ENCODE measurements at places on chromosomes 1 and 21.

DNA sequence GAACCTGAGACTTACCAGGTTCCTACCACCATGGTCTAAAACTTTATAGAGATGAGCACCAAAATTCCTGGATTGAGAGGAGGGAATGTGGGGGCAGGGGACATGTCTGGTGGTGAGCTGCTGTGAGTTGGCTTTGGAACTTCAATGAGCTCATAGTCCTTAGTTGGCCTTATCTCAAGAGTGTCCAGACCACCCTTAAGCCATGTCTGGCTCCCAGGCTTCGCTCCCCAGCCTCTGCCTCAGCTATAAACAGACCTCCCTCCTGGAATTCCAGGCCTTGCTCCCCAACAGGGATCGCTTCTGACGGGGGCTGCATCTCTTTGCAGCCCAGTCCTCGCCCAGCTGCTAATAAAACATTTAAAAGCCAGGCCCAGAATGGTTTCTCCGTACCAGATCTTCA is 19.5 kb downstream of the ATF3 start:
- DNase-seq = no peak

- no peak for DNase-seq
Observed at GRCh38 chr1:71587961-71588360, 507.1 kb upstream of the ZRANB2 start.

DNA sequence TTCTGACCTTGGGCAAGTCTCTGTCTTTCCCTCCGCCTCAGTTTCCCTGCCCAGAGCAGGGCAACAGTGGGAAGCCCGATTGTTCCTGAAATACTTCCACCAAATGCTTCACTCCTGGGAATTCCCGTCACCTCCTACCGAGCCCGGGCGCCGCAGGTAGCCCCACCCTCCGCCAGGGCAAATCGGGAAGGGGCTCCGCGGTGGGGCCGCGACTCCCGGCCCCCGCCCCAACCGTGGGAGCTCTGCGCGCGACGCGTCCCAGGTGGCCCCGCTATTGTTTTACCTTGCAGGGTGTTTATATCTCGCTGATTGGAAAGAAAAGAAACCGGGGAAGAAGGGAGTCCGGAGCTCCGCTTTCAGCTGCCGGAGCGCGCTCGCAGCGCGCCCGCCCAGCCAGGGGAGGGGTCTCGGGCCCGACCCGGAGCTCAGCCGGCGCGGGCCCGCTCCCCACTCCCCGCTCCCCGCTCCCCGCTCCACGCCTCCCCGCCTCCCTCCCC is 407 bp downstream of the IGSF3 start:
- no peak for DNase-seq

- DNase-seq = no peak
Observed at GRCh38 chr1:60160141-60160540, 86.6 kb upstream of the C1orf87 start.

DNA sequence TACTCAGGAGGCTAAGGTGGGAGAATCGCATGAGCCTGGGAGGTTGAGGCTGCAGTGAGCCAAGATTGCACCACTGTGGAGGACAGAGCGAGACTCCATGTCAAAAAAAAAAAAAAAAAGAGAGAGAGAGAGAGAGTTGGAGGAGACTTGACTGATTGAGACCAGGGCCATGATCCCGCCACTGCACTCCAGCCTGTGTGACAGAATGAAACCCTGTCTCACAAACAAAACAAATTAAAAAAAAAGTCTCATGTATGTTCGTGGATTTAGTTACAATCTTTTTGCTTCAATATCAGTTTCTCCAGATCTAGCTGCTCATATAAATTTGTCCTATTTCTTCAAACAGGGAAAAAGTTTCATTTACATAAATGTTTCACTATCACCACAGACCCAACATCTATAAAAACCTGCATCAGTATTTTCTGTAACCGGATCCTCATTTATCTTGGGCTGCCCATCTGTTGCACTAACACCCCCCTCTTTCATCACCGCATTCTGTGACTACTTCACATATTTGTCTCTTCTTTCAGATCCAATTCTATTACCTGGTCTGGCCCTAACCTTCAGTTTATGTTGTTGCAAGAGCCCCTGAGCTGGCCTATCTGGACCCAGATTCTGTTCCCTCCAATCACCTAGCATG is 127.0 kb downstream of the GREM2 start:
- DNase-seq = no peak

DNA sequence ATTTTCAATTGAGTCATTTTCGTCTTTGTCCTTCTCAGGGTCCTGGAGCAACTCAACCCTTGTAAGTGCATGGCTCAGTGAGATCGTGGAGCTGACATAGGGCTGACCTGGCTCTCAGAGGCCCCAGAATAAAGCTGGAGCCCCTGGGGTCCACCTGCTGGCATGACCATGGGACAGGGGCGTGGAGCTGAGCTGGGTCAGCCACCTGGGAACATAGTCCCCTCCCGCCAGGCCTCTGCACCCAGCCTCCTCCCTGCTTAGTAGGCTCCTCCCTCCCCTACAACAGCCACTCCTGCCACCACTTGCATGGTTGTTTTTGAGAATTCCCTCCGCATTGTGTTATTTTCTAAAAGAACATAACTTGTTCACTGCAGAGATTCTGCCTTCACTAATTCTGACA is 3.1 kb upstream of the RIPK4 start:
- no peak for DNase-seq

GRCh38 chr1:177783051-177783450 is 186.8 kb downstream of the SEC16B start:
- DNase-seq = no peak

DNA sequence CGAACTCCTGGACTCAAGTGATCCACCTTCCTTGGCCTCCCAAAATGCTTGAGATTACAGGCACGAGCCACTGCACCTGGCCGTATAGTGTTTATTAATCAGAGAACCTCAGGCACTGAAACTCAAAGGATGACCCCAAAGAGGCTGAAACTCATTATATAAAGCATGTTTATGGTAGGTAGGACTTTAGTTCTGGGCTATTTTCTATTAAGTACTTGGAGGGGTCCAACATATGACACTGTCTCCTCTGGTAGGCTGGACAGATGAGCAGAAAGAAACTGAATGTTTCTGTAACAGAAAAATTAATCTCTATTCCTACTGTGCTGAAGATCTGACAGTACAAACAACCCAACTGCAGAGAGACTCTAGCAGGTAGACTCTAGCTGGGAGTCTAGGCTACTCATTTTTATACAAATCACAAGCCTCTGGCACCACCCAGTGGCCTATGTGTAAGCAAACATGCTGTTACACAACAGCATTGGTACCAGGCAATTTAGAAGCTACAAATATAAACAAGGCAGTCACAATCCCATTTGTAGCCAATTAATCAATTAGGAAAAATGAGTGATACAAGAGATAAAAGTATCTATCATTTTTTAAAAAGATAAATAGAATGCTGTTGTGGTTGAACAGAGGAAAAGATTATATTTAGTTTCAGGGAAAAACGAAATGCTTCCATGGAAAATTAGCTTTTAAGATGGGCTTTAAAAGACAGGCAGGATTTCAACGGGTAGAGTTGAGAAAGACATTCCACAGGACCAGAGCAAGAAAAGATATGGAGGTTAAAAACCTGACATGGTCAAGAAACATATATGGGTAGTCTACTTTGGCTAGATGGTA is 10.4 kb downstream of the DCAF8 start:
- no peak for DNase-seq

- DNase-seq = no peak
Observed at GRCh38 chr1:14452551-14452950, 145.9 kb upstream of the KAZN start.

- no peak for DNase-seq
Observed at GRCh38 chr1:221228594-221228993, 349.4 kb downstream of the HLX start.

DNA sequence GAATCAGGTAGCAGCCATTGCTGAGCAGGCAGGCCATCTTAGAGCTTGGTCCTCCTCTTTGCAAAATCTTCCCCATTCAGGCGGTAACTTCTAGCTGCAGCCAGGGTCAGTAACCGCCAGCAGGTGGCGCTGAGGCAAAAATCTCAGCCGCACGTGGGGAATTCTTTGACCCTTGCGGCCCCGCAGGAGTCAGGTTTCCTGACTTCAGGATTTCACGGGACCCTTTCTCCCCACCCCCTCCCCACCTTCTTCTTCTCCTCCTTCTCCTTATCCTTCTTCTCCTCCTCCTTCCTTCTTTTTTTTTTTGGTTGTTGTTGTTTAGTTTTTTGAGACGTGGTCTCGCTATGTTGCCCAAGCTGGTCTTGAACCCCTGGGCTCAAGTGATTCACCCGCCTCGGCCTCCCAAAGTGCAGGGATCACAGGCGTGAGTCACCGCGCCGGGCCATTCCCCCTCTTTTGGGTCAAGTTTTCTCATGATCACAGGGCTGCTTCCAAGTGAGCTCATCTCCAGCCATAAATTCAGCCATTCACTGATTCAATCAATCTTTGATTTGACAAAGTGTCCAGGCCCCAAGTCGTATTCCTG is 33.4 kb upstream of the TENT5B start:
- DNase-seq = peak; percentile 34

DNA sequence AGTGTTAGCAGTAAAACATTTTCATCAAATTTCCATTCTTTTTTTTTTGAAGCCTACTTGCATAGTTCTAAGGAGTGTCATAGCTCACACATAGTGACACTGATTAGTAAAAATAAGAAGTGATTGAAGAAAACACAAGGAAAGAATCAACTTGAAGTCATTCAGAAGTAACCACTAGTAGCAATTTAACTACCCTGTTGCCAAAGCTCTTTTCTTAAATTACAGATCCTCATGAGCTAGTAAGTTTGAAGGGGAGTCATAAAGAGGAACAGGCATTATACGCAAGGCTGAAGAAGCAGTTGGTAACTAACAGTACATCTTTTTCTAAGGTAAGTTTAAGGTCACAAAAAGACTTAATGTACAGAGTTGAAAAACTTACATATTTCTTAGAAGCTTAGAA is 332.2 kb downstream of the CHRM3 start:
- DNase-seq = no peak

- DNase-seq = no peak
Observed at GRCh38 chr1:40301541-40302299, 15.4 kb downstream of the COL9A2 start.

GRCh38 chr1:30733493-30733892 is 10.1 kb upstream of the MATN1 start:
- DNase-seq = no peak

DNA sequence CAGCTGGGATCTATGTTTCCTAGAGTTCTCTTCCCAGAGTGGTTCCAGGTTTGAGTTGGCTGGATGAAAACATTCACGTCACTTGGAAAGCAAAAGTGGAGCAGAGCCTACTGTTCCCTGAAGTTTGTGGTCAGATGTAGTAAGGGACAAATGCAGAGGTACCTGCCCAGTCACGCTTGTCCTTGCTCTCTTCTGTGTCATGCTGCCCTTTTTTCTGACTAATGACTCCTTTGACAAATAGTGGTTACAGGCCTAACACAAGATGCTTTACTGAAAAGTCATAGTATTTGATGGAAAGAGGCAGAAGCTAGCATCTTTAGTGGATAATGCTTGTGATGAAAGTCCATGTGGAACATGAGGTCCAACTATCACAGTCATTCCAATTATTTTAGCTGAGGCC is 881.4 kb upstream of the B3GALT2 start:
- no peak for DNase-seq

DNA sequence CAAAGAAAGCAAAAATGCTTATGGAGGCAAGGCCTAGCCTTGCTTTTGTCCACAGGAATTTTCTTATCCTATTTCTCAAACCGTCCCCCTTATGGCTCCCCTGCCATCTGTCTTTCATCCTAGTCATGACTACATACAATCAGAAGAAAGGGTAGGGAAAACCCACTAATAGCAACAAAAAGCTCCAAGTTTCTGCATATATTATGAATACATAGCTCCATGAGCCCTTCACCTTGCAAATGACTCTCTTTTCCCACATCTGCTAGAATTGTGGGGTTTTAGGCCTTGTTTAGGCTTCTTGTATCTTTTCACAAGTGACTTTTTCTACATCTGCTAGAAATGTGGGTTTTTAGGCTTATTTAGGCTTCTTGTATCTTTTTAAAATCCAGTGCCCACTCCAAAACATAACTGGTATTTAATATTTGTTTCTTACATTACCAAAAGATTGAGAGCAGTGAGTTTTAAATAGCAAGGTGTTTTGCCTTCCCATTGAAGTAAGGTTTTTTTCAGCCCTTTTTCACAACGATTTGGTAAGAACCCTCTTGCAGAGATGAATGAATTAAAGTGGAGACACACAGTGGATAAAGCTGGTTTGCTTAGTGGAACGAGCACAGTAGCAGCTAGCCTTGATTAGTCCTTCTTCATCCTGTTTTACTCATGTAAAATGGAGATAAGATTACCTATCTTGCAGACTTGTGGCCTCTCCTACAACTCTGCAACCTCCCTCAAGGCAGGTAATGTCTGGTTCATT is 4.4 kb downstream of the GADD45A start:
- no peak for DNase-seq

DNA sequence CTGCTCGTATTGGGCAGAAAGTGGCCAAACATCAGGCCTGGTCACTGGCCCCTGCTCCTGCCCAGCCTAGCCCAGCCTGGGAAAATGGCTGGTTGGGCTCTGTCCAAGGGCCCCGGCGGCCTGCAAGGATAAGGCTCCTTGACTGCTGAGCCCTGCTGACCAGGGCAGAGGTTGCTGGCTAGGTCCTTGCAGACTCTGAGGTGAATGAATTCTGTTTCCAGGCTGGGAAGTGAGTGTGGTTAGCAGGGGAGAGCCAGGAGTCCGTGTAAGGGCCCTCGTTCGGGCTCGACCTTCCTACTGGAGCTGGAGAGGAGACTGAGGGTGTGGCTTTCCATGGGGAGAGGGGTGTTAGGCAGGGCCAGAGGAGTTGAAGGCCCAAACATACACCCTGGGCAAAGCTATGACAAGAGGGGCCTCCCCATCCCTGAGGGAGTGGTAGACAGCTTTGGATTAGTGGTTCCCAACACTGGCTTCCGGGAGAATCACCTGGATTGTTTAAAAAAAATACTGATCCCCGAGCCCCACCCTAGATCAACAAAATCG is 20.6 kb downstream of the CSF1 start:
- DNase-seq = no peak

- DNase-seq = no peak
Observed at GRCh38 chr1:203289281-203289981, 15.9 kb upstream of the BTG2 start.

DNA sequence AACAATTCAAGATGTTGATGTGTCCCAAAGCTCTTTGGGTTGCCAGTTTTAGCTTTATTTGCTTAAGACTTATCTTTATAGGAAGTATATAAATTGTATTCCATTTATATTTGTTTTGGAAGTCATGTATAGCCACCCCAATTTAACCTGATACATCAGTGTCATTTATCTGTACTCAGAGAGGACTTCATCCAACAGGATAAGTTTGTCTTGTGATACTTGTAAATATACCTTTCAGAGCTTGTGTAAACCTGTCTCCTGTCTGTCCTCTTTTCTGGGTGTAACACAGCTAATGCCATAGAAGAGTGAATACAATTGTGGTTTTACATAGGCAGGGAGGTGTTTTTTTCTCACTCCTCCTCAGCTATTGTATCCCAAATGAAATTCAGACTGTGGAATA is 10.4 kb downstream of the PTGFR start:
- no peak for DNase-seq

- no peak for DNase-seq
Observed at GRCh38 chr1:26450908-26451307, 18.8 kb downstream of the DHDDS start.

GRCh38 chr1:21311016-21311415 is 20.8 kb upstream of the ECE1 start:
- no peak for DNase-seq
